IMR-90 (cell line): ENCODE measurements at places on chromosomes 3 and 15.

DNA sequence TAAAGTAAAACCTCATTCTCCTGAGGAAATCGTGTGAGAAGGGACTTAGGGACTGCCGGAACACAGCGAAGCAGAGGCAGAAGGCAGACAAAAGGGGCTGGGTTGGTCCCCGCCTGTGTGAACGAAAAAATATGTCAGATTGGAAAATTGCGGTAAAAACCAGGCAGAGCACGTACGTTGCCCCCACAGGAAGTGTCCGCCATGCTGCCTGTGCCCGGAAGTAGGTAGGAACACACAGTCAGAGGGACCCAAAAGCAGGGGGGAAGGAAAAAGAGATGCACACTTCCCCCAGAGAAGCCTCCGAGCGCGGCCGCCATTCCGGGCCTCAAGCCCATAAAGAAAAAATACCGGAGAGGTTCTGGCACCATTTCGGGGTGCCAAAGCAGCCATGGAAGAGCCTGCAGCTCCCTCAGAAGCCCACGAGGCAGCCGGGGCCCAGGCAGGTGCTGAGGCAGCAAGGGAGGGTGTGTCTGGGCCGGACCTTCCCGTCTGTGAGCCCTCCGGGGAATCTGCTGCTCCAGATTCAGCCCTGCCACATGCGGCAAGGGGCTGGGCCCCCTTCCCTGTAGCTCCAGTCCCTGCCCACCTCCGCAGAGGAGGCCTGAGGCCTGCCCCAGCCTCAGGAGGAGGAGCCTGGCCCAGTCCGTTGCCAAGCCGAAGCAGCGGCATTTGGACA, at the start of gene MKRN3:
Gene MKRN3, plus strand, starts transcription at position 280 of the 676 bp plus-strand sequence. Its CDS starts 109 bp downstream, at position 389.
- no peaks in the 10 kb centered on the region for H3K27me3 ChIP-seq
- no peaks in the 10 kb centered on the region for H3K4me1 ChIP-seq
- H3K36me3 ChIP-seq = no peaks in the 10 kb centered on the region
- H3K27ac ChIP-seq = no peak within 1 kb of the TSS
- H3K4me3 ChIP-seq = no peak within 1 kb of the TSS
- DNase-seq = peak; percentile 7

- no peak overlapping the region for H3K4me3 ChIP-seq
- H3K4me1 ChIP-seq = peaks cover 5% of the 10 kb centered on the region
- no peaks in the 10 kb centered on the region for H3K36me3 ChIP-seq
- no peak overlapping the region for H3K27ac ChIP-seq
These were observed 495.3 kb upstream of the RASGRP1 start for GRCh38 chr15:39059917-39060316.

DNA sequence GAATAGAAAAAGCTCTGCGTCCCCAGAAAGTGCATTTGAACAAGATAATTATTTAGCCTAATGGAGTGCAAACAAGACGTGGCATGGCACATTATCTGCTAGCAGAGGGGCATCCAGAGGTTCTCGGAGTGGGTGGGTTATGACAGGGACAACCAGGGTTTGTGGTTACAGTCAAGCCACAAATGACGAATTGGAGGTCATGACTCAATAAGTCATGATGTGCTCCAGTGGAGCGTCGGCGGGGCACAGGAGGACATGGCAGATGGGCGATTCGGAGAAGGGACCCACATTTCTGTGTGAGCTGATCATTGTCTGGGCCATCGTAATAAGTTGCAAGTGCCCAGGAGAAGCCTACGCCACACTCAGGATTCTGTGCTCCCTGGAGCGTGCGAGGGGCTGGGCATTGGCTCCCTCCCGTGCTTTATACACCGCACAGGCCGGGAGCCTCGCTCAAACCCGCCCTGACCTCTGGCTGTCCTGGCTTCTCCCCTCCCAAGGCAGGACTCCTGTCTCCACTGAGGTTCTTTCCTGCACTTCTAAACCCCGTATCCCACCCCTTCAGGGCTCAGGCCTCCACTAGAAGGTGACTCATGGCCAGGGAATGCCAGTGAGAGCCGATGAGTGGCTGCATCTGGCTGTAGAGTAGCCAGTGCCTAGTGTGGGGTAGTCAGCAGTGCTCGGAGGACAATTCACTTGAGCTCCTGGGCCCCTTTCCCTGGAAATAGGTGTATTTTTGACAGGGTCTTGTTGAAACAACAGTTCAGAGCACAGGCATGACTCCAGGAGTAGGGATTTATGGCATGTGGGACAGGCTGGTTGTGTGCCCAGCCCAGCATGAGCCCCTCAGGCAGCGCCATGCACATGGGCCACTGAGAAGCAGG, 67.4 kb downstream of the GRIP2 start:
- peak; percentile 92 for DNase-seq
- H3K27me3 ChIP-seq = no peaks in the 10 kb centered on the region
- H3K4me3 ChIP-seq = no peak overlapping the region
- H3K27ac ChIP-seq = peak overlapping the region; percentile 56
- peaks cover 15% of the 10 kb centered on the region for H3K4me1 ChIP-seq

DNA sequence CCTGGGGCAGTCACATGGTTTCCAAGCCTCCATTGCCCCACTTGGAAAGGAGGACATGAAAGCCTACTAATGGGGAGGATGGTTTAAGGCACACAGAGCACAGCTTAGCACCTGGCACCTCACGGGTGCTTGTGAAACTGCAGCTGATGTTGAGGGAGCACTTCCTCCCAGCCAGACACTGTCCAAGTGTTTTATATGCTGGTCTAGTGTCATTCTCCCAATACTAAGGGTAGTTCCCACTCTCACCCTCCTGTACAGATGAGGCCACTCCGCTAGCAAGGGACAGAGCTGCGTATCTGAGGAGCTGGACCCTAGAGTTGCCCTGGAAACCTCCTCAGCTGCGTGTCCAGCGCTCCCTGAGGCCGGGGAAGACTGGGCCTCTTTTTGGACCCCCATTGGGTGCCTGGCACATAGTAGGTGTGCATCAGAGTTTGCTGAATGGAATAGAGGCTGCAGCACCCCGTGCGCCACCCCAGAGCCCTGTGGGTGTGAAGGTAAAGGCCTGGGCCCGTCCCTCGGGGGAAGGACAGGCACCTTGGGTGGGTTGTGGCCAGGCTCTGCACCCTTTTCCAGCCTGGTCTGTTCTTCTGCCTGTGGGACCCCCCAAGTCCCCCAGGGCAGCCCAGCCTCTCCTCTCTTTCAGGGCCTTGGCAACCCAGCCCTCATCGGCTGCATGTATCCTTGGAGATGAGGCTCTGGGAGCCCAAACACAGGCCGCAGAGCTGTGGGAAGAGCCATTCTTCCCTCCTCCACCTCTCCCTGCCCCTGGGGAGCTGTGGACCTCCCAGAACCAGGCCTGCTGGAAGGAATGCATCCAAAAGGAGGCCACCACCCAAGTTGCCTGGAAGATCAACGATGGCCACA, 31.3 kb downstream of the DNASE1L3 start:
- H3K27ac ChIP-seq = no peak overlapping the region
- H3K4me3 ChIP-seq = no peak overlapping the region
- no peak for DNase-seq
- peaks cover 7% of the 10 kb centered on the region for H3K4me1 ChIP-seq

- DNase-seq = no peak
- H3K36me3 ChIP-seq = no peaks in the 10 kb centered on the region
- H3K27me3 ChIP-seq = no peaks in the 10 kb centered on the region
- no peak overlapping the region for H3K4me3 ChIP-seq
- no peak overlapping the region for H3K27ac ChIP-seq
These were observed 425.3 kb upstream of the MDFIC2 start for GRCh38 chr3:70737666-70738290.
